B cell (primary cell): ENCODE measurements at places on chromosomes 6 and 20.

DNA sequence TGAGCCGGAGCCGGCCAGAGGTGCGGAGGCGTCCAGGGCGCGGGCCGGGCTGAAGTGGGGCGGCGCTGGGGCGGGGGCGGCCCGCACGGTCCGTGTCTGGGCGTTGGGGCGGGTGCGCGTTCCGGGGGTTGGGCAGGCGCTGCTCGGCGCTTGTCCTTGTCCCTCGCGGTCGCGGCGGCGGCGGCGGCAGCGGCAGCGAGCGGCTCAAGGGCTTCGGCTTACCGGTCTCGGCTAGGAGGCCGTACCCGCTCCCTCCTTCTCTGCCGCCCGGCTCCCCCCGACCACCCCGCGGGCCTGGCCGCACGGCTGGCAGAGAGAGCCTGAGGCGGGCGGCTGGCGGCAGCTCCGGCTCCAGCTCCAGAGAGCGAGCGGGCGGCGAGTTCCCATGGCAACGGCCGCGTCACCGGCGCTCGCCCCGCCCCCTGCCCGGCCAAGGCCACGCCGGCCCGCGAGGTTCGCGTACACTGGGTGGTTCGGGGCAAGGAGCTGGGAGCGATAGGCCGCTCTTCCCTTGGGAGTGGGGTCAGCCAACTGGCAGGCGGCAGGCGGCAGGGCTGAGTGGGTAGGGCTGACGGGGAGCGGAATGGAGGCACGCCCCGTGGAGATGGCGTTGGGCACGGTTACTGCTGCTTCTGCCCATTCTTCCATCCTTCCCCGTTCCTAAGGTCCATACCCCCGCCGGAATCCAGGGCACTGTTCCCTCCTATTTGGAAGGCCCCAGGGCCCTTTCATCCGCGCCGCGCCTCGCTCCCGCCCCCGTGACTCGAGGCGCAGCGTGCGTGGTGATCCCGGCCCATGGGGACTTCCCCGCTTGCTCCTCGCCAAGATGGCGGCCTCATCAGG is at the start of gene LRRC73:
Gene LRRC73 (minus strand): TSS at position 363 of the 843 bp plus-strand sequence. CDS start 561 bp downstream, outside the sequence.
- peak; percentile 91 for DNase-seq

GRCh38 chr20:3783068-3783489 is 1.8 kb upstream of the SPEF1 start:
- no peak for DNase-seq

DNA sequence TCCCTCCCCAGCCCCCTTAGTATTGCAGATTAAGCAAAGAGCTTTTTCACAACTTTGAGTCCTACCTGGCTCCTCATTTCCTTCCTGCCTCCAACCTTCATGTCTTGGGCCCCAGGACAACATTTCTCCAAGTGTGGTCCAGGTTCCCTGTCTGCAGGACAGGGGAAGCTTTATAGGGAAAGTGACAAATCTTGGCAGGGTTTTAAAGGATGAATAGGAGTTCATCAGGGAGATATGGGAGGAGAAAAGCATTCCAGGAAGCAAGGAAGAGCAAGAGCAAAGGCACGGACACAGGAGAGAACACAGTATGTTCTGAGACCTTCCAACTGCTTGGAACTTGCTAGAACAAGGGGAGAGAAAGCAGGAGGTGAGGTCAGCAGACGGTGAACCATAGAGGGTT is 1.9 kb downstream of the BPIFB1 start:
- DNase-seq = no peak

- DNase-seq = no peak
These were observed 48.9 kb downstream of the TMEM244 start for GRCh38 chr6:129812145-129812777.

- no peak for DNase-seq
These were observed 530 bp downstream of the GOPC start for GRCh38 chr6:117601811-117602150.

GRCh38 chr6:42745640-42746462 is at the start of gene TBCC:
Gene TBCC (minus strand): TSS chr6:42746103. CDS start chr6:42746073, 30 bp downstream.
- peak; percentile 96 for DNase-seq

DNA sequence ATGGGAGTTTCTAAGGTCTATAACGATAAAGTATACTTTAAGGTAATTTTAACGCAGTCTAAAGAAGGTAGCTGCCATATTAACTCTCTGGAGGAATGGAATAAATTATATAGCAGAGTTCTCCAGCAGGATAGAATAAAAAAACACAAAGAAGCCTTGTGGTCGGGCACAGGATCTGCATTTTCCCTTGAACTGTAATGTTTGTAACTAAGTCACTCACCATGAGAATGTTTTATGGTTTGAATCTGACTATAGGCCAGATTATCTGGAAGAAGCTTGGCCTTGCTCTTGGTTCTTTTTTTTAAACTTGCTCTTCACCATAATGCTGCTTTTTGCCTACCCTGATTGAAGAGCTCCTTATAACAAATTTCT is 238.8 kb upstream of the NOX3 start:
- no peak for DNase-seq

DNA sequence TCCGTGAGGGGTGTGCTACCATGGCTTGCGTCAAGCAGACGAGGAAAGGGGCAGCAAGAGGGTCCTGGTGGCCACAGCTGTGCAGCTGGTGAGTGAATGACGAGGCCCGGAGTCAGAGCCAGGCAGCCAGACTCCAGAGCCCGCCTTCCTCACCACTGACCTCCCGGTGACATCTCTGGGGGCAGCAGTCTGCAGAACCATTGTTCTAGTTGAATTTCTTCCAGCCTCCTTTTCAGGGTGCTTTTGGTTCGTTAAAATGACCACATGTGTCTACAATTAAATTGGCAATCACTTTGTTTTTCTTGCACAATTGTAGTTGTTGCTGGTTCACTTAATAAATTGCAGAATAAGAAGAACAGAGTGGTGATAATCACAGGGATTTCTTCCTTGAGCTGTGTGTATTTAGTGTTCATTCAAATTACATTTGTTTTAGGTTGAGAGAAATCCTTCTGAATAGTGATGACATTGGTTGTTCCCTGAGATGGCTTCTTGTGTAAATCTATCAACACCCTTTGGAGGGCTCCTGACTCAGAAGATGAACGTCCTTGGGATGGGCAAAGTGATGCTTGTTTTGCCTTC is 96.4 kb downstream of the TULP4 start:
- DNase-seq = no peak
